ENCODE measurements at places on chromosomes 1 and 21.

DNA sequence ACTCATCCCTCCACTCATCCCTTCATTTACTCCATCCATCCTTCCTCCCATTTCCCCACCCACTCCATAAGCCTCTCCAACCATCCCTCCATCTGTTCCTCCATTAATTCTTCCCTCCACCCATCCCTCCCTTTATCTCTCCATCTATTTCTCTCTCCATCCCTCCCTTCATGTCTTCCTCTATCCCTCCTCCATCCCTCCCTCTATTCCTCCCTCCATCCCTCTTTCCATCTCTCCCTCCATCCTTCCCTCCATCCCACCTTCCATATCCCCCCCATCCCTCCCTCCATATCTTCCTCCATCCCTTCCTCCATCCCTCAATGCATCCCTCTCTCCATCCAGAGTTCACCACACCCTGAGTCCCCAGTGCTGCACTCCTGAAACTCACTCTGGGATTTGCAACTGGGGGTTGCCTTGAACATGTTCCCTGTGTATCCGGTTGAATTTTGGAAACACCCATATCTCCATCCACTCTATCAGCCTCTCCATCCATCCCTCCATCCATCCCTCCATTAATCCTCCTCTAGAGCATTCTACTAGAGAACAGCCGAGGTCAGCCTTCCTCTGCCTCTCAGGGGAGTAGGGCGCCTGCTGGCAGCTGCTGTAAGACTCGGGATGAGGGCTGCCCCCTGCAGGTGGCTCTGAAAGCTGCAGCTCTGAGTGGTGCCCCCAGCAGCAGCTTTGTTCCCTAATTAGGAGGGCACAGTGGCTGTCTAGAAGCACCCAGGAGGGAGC lies 39.4 kb downstream of the ABCG1 start:
- peak; percentile 71 for DNase-seq

DNA sequence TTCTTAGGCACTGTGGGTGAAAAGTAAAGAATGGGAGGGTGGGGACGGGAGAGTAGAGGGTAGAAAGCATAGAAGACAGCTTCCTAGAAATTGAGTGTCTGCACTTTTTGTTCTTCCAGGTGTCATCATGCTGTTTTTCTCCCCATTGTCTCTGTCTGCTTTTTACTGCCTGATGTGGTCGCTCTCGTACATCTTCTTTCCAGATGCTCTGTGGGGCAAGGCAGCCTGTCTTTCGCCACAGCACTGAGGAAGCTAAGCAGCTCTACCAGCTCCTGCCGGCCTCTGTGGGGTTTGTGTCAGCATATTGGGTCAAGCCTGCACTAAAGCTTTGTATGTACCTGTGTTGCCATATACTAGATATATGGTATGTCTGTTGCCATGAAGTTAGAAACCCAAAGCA lies 13.2 kb downstream of the TMEM269 start:
- no peak for DNase-seq

DNA sequence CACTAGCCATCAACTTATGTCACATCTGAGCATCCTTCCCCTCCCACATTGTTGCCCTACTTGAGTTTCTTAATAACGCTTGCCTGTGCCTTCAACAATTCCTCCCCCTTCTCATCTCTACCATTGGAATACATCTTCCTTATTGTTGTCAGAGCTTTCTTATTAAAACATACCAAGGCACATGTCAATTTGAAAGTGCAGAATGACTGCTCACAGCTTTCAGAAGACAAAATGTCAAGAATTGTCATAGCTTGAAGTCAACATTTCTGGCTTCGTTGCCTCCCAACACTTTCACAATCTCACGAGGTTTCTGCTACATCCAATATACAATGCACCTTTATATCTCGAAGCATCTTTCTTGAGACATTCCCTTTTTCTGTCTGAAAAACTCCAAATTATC lies 279.9 kb downstream of the LRRC7 start:
- no peak for DNase-seq

DNA sequence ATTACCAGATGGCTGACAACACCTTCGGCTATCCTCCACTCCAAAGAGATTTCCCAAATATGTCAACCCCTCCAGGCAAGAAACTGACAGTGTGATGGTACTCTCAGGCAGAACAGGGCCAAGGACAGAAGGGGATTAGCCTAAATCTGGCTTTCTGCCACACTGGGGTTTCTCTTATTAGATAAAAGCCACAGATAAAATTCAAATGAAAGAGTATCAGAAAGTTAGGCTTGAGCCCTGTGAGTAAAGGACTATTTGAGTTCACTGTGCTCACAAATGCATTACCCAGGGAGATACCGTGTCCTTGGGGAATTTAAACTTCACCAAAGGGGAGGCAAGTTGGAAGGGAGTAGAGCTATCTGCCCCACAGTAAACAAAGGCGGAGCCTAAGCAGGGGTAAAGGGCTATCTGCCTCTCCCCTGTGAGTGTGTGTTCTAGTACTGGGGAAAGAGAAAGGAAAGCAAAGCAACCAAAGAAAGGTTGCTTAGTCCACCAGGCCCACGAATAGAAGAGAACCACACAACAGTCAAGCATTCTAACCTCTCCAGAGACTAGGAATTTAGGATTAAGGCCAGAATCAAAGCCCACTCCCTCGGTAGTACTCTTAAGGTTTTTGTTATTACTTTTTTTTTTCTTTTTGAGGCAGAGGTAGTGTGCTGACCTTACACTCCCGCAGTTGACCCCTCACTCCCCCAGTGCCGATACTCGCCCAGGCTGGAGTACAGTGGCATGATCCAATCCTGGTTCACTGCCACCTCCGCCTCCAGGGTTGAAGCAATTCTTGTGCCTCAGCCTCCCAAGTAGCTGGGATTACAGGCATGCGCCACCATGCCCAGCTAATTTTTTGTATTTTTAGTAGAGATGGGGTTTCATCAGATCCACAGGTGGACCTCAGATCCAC lies 12.7 kb downstream of the TPM3 start:
- DNase-seq = no peak

DNA sequence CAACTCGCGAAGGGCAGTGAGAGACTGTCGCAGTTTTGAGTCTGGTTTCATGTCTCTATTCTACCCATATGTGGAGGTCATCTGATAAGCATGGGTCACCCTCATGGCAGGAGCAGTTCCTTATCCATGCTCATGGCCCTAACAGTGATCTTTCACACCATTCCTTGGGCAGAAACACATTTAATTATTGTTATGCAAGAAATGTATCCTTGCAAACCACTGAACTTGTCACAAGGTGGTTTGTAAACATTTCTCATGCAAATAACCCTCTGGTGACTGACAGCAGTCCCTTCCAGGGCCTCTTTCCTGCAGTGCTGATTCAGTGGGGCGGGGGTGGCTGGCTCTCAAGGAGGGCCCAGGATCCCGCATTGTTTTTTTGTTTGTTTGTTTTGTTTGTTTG lies 421.4 kb upstream of the RUNX1 start:
- DNase-seq = no peak

- no peak for DNase-seq
Observed at GRCh38 chr1:1956101-1956500, 37.0 kb upstream of the TMEM52 start.

GRCh38 chr1:56092684-56093570 lies 486.4 kb downstream of the PLPP3 start:
- DNase-seq = no peak

GRCh38 chr1:45730075-45730779 lies 20.2 kb downstream of the IPP start:
- no peak for DNase-seq

GRCh38 chr1:57146100-57146499 lies 180.3 kb upstream of the C8B start:
- no peak for DNase-seq

- DNase-seq = no peak
Observed at GRCh38 chr1:57072401-57073110, 106.7 kb upstream of the C8B start.

GRCh38 chr1:168867941-168868634 lies 139.1 kb upstream of the DPT start:
- DNase-seq = no peak
